ENCODE measurements at places on chromosomes 11 and 22.

DNA sequence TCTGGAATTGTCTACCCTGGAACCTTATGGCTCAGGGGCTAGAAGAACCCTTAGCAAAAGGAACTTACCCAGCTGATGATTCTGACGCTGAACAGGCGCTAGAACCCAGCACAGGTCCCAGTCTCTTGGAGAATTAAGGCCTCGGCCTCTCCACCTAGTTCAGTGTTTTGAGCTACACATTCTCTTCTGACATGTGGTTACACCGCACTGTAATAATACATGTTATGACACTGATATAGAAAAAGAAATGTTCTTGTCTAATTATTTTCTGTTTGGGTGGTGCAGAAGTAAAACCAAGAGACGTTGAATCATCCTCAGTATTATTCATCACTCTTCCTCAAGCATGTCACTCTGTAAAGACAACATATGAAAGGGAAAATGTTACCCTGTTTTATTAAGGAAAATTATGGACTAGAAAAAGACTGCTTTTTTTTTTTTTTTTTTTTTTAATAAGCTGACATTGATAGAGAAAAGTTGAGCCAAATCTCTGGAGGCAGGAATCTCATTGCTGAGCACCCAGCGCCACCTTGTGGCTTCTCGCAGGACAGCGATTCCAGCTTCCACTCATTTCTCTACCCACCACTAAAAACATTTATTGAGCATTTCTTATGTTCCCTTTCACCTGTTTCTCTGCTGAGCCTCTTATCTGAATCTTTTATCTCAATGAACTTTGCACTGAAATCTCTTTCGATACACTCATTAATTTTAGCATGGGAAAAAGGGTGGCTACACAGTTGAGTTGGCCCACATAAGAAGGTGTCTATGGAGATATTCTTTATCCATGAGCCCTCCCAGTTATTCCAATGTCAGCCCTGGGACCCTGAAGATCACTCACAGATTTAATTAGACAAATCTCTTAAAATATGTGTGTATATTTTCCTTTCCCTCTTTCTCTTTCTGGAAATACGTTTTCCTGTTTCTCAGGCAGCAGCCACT, 12.6 kb upstream of the APLNR start:
- peak; percentile 54 for DNase-seq

GRCh38 chr11:18745251-18745650, 19.3 kb upstream of the IGSF22 start:
- no peak for DNase-seq

GRCh38 chr22:42641801-42642413, 1.5 kb upstream of the ATP5MGL start:
- no peak for DNase-seq

- DNase-seq: peak; percentile 72
These were observed 1.9 kb downstream of the LRP4 start for GRCh38 chr11:46916286-46917108.

GRCh38 chr11:28529540-28530410, 421.6 kb downstream of the METTL15 start:
- DNase-seq: no peak

DNA sequence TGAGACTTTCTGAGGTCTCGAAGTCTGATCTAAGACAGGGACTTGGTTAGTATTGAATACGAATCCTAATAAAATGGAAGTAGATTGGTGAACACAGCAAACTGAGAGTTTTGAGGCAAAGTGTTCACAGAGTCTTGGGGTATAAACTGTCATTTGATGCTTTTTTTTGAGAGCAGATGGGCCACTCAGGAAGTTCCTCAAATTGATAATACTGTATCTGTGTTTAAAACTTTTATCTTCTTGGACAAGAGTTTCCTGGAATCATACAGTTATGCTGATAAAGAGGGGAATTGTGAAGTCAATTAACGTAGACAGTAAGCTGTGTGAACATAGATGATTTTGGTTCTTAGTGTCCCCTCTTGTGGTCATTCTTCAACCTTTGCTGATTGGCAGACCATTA, 80.0 kb upstream of the CLPB start:
- DNase-seq: no peak

Measured in ureter (tissue), 1 donor.